ENCODE measurements at places on chromosomes 1 and 21.

GRCh38 chr1:226086776-226087175 lies 24.3 kb downstream of the H3-3A start:
- no peak for DNase-seq

- DNase-seq = no peak
These were observed 76.5 kb downstream of the GALNT2 start for GRCh38 chr1:230143534-230143933.

- no peak for DNase-seq
These were observed 720 bp upstream of the F3 start for GRCh38 chr1:94542088-94542870.

DNA sequence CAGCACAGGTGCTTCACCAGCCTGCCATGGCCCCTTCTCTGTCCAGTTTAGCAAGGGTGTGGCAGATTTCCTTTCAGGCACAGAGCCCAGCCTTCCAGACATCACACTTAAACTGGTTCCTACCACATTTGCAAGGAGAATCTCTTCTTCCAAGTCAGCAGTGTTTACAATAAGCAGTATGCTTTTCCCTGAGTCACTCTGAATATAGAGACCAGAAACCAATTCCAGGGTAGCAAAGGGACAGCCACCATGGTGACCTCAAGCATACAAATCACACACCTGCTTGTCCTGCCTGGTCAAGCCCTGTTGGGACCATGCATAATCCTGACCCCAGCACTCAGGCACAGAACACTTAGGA lies 8.7 kb upstream of the CBR3 start:
- no peak for DNase-seq

GRCh38 chr1:12142891-12143630 lies 23.7 kb upstream of the TNFRSF1B start:
- DNase-seq = no peak

DNA sequence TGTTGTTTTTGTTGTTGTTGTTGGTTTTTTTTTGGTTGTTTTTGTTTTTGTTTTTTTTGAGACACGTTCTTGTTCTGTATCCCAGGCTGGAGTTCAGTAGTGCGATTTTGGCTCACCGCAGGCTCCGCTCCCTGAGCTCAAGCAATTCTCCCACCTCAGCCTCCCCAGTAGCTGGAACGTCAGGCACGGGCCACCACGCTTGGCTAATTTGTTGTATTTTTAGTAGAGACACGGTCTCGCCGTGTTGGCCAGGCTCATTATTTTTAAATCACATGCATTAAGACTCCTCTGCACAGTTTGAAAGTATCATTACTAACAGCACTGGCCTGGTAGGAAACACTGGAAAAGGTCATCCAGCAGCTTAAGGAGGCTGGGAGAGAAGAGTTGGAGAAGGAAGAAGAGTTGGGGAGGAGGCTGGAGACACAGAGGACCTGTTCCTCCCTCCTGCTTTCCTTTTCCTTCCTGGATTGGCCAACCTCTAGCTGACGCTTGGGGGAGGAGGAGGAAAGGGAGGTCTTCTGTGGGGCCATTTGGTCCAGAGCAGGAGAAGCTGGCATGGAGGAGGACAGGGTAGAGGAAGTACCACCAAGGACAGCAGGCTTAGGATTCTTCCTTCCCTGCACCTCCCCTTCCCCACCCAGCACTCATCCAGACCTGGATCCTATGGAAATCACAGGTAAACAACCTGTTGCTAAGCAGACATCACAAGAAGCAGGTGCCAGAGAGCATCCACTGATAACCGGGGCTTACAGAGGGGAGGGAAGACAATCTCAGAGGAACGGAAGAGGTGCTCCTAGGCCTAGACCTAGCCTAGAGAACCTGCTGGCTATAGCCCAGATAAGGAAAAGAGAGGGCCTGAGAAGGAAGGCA lies 71.9 kb upstream of the GOLT1A start:
- DNase-seq = no peak

DNA sequence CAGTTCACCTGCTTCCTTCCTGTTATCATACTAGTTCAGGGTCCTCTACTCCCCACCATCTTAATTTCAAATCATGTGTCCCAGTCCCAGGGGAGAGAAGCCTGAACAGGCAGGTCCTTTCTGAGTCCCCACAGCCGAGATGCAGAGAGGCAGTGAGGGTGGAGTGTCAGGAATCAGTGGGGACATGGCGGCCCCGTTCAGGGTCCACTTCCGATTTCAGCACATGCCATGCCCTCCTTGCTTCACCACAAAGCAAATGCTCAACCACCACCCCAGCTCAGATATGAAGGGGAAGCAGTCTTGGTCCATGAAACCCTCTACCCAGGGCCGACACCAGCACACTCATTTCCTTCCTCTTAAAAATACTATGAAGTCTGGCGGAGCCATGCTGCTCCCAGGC lies 5.2 kb upstream of the SEMA4A start:
- no peak for DNase-seq

GRCh38 chr1:161046605-161047228 lies 940 bp upstream of the USF1 start:
- DNase-seq = no peak

DNA sequence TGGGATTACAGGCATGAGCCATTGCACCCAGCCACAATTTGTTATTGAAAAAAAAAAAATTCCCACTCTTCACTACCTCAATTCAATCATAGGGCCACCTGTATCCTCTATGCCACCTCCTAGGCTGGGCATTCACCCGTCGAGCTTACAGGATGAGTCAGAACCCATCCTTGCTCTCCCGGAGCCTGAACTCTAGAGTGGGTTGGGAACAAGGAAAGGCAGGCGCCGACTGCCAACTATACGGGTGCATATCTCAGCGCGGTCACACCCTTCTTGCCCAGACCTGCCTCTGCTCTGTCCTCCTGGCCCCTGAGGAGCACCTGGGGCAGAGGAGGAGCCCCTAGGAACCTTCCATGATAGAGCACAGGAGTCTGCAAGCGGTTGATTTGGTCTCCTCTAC lies 21.4 kb upstream of the LBR start:
- no peak for DNase-seq

- no peak for DNase-seq
These were observed 239.3 kb downstream of the LMO4 start for GRCh38 chr1:87568005-87568404.

- no peak for DNase-seq
These were observed 680.5 kb upstream of the ADAMTS5 start for GRCh38 chr21:27647401-27647800.

DNA sequence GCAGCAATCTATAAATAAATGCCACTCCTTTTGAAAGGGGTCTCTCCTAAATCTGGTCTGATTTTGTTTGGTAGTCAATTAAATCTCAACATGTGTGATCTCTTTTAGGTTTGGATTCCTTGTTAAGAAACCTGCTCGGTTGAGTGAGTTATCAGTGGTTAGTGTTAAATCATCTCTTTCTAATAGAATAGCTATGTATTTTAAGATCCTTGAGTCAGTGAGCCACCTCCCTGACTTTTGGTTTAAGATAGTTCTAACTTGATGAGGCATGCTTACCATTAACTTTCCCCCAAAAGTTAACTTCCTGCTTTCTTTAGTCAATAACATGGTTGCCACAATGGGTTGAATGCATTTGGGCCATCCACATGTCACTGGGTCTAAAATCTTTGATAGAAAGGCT lies 93.1 kb upstream of the OLFM3 start:
- no peak for DNase-seq

DNA sequence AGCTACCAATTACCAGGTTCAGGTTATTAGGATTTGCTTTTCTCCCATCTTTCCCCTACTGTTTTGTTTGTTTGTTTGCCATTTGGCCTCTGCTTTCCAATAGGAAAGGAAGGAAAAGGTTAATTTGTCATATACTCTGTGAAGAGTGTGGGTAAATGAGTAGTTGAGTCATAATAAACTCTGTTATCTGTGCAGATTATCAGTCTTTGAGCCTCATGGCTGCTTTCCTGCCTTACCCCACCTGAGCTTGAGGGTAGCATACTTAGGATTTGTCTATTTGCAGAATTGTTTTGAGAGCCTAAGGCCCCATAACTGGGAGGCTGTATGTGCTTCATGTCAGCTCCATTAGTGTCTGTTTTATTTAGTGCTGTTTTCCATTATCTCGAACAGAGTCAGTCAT lies 32.9 kb upstream of the SNX27 start:
- DNase-seq = no peak

DNA sequence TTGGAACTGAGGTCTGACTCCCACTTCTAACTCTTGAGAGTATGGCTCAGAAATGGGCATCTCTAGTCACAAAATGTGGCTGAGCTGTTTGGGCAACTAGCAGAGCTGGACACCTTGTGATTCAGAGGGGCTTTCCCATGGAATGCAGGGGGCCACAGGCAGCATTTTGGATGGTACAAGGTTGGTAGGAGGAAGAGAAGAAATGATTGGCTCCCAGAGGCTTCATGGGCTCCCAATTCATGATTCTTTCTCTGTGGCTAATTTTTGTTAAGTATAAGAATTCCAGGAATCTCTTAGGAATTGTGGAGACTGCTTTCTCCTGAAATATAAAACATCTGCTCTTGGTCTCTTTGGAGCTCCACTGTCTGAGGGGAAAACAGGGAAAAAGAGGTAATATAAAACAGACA lies 49.7 kb downstream of the PBX1 start:
- no peak for DNase-seq

DNA sequence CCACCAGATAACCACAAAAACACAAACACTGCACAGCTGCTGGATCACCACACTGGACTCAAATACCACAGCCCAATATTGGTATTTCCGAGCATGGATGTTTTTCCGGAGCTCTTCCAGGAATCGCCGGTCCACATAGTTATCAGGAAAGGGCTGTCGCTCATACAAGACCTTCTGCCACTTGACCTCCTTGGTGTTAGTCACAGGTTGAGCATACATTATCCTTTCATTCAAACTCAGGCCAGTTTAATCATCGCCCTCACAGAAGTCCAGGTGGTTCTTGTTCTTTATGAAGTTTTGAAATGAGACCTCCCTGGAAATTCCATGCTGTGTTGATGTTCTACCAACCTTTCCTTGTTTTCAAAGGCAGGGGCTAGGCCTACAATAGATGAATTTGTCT lies 1.5 kb downstream of the PIGC start:
- DNase-seq = no peak

DNA sequence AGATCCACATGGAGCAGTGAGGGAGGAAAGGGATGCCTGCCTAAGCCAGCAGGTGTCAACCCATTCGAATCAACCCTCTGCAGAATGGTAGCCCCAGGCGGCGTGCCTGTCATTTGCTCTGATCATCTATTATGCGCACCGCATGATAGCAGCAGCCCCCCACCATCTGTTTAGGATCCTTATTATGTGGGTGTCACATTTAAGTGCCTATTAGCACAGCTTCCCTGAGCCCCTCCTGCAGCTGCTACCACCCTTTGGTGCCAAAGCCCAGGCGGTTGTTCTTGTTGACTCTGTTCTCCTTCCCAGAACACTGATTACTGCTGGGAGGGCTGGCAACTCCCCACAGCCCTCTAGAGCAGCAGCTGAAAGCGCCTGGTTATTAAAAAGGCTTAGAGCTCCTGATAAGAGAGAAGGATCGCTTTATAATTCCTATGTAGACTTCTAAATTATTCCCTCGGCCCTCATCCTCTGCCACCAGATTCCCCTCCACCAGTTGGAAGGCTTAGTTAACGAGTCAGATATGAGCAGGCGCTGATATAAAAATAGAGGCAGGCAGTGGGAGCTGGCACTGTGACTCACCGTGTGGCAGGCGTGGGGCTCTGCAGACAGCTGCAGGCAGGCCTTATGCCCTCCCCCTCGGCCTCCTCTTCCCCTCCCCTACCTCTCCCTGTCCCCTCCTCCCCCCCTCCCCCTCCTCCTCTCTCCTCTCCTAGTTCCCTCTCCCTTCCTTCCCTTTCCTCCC lies 23.0 kb downstream of the ACTA1 start:
- DNase-seq = peak; percentile 44

DNA sequence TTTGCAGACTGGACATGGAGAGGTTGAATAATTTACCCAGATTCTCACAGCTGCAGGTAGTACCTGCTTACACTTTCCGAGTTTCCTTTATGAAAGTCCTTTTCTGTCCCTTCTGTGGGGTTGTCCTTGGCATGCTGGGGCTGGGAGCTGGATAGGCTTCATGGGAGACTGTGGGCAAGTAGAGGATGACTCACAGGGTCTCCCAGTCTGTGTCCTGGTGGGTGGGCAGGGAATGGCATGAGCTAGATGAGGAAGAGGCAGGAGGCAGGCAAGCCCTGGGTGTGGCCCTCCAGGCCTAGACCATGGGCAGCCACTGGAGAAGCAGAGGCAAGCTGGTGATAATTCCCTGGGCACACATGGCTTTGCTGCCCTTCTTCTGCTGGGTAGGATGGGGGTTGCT lies 80.6 kb downstream of the NAV1 start:
- DNase-seq = no peak

- DNase-seq = no peak
These were observed 2.9 kb upstream of the EDN2 start for GRCh38 chr1:41487126-41488039.

- no peak for DNase-seq
These were observed 164.0 kb downstream of the PGBD5 start for GRCh38 chr1:230261928-230262650.

DNA sequence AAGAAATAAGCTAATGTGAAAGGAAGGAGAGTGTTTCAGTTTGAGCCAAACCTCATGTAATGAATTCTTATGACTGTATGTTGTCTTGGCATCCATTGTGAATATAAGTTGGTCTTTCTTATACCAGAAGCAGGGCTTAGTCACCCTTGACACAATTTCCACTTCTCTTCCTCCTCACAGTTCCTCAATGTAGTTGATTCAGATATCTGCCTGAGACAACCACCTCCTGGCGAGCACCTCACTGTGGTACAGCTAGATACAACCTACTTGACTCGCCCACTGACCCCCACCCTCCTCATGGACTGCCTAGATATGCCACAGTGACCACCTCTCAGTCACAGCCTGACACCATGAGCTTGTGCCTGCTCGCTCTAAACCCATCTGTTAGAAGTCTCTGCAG lies 45.6 kb downstream of the KYAT3 start:
- DNase-seq = peak; percentile 18

DNA sequence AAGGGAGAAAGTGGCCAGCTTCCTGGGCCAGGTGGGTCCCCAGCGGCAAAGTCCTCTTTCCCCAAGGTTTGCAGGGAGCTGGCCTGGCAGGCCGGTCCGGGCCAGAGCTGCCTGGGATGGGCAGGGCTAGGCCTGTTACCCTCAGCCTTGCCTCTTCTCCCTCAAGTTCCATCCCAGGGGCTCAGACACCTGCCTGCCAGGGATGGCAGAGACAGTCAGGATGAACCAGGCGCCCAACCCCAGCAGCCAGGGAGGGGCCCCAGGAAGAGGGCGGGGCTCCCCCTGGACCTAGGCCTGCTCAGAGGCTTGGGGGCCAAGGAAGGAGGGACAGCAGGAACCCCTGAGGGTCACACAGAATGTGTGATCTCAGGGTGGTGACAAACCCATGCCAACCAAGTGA lies 120.6 kb downstream of the CASZ1 start:
- DNase-seq = no peak

Data from stimulated activated CD4-positive, alpha-beta T cell treated with anti-CD3 and anti-CD28 coated beads, Interleukin-15, amount 100 ng/mL, for 24 hours (primary cell).